ENCODE measurements at places on chromosomes 6 and 20.

DNA sequence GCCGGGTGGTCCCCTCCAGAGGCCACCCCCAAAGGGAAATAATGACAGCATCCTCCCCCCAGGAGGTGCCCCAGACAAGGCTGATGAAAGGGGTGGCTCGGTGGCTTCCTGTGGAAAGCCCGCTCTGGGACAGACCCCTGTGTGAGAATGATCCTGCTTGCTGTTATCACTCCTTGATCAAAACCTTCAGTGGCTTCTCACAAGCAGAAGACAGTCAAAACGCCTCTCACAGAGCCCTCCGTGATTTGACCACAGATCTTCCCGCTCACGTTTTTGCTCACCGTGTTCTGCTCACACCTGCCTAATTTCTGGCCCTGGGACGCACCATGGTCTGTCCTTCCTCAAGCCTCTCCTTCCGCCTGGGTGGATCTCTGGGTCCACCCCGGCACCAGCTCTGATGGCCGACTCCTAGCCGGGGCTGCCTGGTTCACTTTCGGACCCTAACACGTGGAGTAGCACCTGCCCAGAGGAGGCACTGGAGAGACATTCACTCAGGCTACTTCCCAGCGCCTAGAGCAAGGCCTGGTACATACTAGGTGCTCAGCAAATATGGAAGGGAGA is 210.4 kb downstream of the ANKRD60 start:
- no peak for DNase-seq

DNA sequence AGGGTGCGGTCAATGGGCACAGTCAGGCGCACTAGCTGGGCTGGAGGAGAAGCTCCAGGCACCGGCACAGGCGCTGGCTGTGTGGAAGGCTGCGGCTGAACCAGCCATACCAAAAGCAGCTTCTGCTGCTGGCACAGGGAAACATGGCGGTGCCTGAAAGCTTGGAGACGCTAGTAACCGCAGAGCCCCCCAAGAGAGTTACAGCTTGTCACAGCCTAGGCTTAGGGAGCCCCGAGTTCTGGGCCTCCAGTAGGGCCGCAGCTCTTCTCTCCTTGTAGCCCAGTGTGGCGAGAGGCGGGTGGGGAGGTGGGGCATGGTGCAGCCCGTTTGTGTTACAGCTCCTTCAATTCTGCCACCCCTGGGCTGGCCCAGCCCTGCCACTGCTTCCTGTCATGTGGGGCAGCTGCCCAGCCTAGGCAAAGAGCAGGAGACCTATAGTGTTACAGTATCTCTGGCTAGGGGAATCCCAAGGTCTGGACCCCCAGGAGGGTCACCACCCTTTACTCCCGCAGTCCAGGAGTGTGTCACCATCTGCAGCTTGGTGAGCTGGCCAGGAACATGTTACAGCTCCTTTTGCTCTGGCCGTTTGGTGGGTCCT is 58.6 kb upstream of the MANEA start:
- DNase-seq: no peak

GRCh38 chr20:64079273-64080012 is at the start of gene RGS19:
Gene RGS19, minus strand, starts transcription at chr20:64079518. Its CDS starts 2,632 bp downstream, at chr20:64076886.
- peak; percentile 83 for DNase-seq

DNA sequence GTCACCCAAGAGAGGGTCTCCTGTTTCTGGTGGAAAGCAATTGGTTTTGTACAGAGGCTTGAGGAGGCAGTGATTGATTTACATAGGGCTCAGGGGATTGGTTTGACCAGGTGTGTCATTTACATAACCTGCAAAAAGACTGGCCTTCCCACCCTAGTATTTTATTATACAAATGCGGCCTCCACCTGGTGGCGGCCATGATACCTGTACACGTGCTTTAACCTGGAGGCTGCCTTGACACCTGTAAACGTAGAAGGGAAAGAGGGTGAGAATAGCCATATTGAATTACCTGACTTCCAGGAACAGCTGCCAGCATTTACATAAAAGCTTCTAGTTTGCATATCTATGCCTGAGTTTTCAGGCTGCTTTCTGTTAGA is 48.7 kb downstream of the HLA-DPB1 start:
- no peak for DNase-seq

GRCh38 chr20:3818155-3819151 is 1.9 kb upstream of the AP5S1 start:
- DNase-seq: peak; percentile 78

- DNase-seq: no peak
These were observed 45.3 kb upstream of the DACT2 start for GRCh38 chr6:168364793-168365421.

DNA sequence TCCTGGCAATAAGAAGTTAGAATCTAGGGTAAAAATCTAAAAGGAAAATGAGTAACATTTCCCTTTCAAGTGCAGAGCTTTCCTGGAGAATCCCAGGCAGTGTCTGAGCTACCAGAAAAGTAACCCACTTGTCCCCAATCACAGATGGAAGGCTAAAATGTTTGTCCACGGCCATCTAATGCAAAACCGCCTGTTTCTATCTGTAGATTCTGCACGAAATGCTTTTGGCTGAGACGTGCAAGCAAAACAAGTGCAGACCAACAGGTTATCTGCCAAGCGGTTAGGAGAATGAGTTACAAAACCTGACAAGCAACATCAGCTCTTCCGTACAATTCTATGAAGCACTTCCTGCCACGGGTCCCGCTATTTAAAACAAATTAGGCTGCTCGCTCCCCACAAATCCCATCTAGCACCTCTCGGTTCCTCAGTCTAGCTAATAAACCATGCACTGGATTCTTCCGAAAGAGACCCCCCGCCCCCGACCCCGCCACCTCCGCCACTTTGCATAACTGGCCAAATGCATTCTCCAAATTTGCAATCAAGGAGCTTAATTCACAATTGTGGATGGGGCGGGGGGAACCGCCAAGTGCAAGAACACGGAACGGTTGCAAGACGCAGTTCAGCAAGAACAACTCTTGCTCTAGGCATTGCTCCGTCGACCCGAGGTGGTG is 1.4 kb downstream of the ELOVL5 start:
- DNase-seq: peak; percentile 27

DNA sequence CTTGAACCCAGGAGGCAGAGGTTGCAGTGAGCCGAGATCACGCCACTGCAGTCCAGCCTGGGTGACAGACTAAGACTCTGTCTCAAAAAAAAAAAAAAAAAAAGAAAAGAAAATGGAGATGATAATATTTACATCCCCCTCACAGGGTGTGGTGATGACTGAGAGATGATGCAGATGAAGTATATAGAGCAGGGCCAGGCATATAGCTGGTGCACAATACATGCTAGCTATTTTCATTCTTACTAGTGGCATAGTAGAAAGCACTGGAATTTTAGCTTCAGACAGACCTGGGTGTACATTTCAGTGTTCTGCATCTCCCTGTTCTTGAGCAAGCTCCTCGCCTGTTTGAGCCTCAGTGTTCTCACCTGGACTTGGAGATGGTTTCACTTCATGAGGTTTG is 36.9 kb downstream of the CEBPB start:
- peak; percentile 65 for DNase-seq

DNA sequence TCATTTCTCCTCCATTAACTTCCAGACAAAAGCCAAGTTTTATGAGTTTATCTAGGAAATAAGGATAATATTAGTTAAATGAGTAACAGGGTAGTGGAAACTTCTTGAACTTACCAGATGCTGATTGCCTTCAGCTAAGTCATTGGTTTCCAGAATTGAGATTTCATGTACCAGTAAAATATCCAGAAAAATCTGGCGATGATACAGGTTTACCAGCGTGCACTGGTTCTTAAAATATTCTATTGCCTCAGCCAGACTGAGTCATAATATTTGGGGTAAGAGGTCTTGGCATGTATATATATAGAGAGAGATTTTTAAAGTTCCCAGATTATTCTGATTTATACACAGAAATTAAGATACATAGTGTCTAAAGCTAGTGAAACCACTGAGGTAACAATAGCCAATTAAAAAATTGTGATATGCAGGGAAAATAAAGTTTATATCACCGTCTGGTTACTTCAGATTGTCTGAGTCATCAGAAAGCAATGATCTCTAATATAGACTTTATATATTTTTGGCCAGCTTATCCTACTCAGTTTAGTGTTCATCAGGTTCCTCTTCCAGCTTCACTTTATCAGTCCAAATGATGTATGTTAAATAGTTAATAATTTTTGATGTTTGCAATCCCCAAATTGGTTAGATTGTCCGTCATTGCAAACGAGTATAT is 39.5 kb upstream of the SDHAF4 start:
- DNase-seq: no peak

GRCh38 chr20:54984104-54984448 is 508.7 kb downstream of the DOK5 start:
- DNase-seq: no peak

DNA sequence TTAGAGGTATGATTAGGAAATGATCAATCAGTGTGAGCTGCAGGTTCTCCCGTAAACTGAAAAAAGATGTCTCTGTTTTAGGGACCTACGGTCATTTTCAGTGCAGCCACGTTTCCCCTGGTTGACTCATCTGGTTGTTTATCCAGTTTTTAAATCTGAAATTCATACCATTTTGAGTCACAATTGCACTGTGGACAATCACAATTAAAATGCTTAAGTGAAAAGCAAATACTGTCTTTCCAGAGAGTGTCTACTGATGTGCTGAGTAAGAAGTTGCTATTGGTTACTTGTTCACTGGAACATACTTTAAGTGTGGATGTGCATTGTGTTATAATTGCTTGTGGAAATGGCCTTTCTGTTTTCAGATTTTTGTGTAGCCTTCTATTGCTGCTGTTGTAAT is 305.1 kb upstream of the SASH1 start:
- DNase-seq: no peak

GRCh38 chr6:43667245-43668150 is 20.1 kb downstream of the MRPS18A start:
- DNase-seq: peak; percentile 53

DNA sequence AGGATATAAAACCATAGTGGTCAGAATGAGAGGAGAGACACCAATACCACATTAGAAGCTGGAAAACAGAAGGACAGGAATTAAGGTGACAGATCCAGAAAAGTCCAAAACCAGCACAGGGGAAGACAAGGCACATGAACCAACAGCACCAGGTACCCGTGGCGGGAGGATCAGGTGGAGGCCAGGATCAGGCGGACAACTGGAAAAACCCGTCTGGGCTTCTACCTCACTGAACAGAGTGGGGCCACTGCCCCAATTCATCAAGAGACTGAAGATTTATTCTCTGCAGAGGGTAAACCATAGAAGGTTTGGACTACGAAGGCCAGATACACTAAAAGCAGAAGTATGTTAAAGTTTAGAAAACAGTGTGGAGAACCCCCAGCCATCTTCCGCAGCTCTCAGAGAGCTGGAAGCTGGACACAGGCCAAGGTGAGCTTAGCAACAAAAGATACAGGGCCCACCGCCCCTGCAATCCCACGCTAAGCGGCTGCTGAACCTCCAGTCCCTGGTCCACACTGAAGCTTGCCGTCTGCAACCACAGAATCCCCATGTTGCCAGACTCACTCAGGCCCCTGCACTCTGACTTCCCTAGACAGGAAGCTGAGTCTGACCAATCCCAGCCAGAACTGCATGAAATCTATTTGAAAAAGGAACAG is 29.9 kb downstream of the ABHD12 start:
- peak; percentile 55 for DNase-seq

GRCh38 chr20:17935186-17935585 is 33.4 kb downstream of the SNX5 start:
- no peak for DNase-seq

All from inflammatory macrophage treated with lipopolysaccharide for 4 hours (primary cell).